ENCODE measurements at places on chromosomes 6 and 20.

- DNase-seq, result no peak
These were observed 66.7 kb upstream of the ZNF217 start for GRCh38 chr20:53660078-53660909.

DNA sequence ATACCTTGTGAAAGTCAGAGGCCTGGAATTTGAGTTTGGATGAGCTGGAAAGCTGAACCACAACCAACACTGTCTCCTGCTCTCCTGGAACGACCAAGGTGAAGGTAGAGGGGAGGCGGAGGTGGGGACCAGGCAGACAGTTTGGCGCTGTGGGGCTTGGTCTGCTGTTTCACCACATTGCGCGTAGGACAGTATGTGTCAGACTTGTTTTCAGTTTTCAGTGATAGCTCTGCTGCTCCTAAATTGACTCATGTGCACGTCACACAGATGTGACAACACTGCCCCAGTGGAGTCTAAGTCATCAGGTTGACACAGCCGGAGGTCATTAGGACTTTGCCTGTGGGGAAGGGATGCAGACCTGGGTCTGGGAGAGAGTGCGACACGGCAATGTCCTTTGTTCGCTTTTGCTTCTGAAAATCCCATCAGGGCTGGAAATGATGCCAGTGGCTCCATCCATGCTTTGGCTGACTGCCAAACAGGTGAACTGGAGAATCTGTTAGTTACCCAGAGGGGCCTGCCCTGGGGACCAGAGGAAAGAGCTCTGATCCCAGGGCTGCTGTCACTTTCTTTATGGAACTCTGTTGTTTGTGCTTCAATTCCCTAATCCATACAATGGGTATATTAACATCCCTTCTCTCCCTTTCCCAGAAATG is 255.5 kb downstream of the CDC5L start:
- no peak for DNase-seq

GRCh38 chr6:43985329-43985728 is 141.9 kb downstream of the MRPL14 start:
- no peak for DNase-seq

GRCh38 chr6:137049095-137049494 is 4.3 kb upstream of the IL20RA start:
- no peak for DNase-seq

- no peak for DNase-seq
These were observed 51.1 kb downstream of the PROKR2 start for GRCh38 chr20:5265662-5265985.

DNA sequence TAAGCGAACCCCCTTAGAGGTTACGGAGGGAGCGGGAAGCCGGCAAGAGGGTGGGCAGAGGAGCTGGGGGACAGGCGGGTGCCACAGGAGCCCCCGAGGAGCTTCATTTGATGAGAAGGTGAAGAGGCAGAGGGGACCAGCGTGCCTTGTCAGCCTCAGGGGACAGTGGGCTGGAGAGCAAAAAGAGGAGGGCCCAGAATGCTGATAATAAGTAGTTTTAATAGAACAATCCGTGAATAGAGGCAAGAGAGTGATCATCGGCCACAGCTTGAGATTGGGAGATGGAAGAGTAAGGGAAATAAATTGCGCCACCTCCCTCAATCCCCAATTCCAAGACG is 1.3 kb downstream of the COL19A1 start:
- no peak for DNase-seq

- DNase-seq, result no peak
These were observed 13.5 kb upstream of the NT5E start for GRCh38 chr6:85436411-85436810.

GRCh38 chr6:168128631-168129291 is 49.7 kb upstream of the FRMD1 start:
- DNase-seq, result no peak

DNA sequence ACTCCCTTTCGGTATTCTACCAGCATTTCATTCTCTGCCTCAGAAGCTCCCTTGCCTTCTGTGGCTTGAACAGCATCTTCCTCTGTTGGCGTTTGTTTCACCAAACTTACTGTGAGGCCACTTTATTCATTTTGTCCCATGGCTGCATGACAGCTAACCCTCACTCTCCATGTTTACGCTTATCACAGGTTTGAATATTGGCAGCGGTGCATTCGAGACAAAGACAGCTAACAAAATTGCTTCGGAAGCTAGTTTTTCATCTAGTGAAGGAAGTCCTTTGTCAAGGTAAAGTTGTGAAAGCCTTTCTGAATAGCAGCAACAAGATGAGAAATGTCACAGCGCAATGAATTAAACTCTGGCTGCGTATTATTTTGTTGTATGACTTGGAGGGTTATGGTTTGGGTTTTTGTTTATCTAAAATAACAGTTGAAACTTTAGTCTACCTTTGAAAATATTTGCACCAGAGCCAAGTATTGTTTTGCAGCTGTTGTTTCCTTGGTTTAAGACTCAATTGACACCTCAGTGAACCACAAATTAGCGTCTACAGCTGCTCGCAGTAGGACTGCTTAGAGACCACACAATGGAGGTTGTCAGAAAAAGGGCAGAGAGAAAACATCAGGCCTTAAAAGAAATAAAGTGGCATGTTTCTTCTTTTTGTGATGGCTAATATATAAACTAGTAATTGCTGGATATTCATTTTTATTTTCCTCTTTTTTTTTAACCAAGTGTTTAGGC is 70.4 kb upstream of the XRN2 start:
- DNase-seq, result no peak

GRCh38 chr6:110781522-110782214 is 33.6 kb downstream of the CDK19 start:
- DNase-seq, result no peak

- no peak for DNase-seq
These were observed 38.6 kb upstream of the EPB41L1 start for GRCh38 chr20:36115925-36116324.

DNA sequence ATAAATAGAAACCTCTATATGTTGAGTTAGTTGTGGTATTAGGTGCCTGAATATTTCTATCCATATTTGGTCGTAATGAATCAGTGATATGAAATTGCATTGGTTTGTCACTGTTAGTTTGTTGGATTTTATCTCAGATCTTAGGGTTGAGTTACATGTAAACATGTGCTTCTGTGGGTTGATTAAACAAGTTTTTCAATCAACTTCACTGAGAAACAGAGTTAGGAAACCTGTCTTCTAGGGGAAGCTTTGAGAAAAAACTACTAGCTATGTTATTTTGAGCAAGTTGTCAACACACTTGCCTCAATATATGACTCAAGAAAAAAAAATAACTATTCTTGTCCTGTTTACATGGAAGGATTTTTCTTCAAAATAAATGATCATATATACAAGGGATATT is 14.8 kb upstream of the ADGB start:
- no peak for DNase-seq

GRCh38 chr20:4681991-4682401 is 39.7 kb upstream of the PRND start:
- DNase-seq, result no peak

DNA sequence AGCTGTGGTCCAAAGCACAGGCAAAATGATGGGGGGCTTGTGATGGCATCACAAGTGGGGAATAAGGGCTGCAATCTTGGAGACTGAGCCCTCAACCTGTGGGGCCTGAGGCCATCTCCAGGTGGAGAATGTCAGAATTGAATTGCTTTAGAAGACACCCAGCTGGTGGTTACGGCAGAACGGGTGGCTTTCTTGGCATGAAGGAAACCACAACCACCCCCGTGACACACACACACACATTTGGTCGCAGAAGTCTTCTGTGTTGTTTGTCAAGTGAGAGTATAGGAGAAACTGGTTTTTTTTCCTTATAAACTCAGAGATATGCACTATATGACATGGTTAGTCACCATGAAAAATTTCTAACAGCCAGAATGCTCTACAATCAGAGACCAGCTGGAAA is 139.5 kb upstream of the CDH4 start:
- no peak for DNase-seq

GRCh38 chr6:125198398-125198937 is 44.9 kb downstream of the TPD52L1 start:
- DNase-seq, result no peak

GRCh38 chr20:32984631-32985354 is 19.4 kb downstream of the SUN5 start:
- DNase-seq, result no peak

DNA sequence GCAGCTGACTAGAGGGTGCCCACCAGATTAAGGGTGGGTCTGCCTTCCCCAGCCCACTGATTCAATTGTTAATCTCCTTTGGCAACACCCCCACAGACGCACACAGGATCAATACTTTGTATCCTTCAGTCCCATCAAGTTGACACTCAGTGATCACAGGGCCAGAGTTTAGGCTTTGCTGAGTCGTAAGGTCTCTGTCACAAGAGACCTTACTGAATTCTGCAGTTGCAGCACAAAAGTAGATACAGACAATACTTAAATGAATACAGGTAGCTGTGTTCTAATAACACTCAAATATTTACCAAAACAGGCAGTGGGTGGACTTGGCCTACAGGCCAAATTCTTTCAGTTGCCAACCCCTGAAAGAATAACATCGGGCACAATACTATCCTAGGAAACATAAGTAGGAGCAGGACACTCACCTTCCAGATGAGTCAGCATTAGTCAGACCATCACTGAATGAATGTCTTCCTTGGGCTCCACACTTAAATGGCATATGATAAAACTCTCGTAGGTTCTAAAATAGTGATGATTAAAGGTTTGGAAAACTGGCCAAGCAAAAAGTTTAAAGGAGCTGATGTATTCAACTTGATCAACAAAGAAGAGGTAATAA is 190.0 kb downstream of the UBE3D start:
- DNase-seq, result no peak

DNA sequence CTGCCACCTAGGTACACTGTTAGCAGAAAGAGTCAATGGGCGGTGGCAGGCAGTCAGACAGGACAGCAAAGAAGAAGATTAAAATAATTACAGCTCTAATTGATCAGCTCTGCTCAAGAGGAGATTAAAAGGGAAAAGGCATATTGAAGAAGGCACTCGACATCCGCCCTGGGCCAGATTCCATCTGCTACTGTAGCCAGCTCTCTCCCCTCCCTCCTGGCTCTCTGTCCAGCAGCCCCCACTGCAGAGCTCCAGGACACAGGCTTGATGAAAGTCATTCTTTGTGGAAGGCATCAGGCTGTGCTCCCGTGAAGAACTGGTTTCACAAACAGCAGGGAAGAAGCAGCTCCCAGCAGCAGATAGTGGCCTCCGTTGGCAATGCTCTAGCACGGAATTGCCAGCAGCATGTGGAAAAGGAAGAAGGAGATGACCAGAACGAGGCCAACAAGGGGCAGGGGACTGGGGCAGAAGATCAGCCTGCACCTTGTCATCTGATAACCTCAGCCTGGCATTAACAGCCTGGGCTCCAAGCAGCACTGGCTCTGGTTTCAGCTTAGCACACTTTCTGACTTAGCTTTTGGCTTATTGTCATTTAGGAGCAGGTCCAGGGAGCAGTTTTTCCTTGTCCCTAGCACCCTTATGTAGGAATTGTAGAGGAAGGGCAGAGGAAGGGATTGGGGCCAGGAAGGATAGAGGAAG is 465.9 kb downstream of the KIF16B start:
- DNase-seq, result no peak

DNA sequence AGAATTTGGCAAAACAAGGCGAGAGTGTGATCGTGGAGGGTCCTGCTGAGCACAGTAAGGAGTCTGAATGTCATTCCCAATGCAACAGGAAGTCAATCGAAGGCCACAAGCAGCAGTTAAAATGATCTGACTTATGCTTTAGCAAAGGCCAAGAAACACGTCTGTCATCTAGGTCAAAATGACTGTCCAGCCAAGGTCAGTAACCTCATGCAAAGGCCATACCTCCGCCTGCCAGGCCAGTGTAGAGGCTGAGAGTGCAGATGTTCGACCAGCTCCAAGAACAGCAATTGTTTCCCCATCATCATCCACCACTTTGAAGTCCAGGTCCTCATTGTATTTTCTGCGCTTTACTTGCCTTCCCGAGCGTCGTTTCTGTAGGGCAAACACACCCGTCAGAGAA is 105.6 kb downstream of the CHD6 start:
- no peak for DNase-seq

DNA sequence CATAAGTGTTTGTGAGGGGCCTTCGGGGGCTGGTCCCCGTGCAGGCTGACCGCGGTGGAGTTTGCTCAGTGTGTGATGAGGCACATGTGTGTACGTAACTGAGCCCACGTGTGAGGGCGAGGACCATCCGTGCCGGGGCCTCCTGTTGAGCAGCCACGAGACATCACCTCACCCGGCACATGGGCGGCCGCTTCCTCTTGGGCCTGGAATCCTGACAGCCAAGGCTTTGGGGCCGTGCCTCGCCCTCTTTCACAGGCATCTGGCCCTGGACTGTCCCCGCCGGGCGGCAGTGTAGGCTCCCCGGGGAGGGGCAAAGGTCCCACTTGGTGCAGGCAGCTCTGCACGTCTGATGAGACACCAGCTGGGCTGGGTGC is 202.3 kb downstream of the DLL1 start:
- no peak for DNase-seq

GRCh38 chr20:40545478-40545877 is 143.6 kb downstream of the MAFB start:
- DNase-seq, result no peak

- no peak for DNase-seq
These were observed 176.4 kb upstream of the MYLIP start for GRCh38 chr6:15952231-15953151.

GRCh38 chr6:27624694-27625262 is 151.9 kb upstream of the ZNF184 start:
- DNase-seq, result no peak

Measured in activated CD4-positive, alpha-beta T cell treated with anti-CD3 and anti-CD28 coated beads for 1 hour (primary cell).